Hematopoietic multipotent progenitor cell (in vitro differentiated cells): ENCODE measurements at places on chromosomes 4 and X.

DNA sequence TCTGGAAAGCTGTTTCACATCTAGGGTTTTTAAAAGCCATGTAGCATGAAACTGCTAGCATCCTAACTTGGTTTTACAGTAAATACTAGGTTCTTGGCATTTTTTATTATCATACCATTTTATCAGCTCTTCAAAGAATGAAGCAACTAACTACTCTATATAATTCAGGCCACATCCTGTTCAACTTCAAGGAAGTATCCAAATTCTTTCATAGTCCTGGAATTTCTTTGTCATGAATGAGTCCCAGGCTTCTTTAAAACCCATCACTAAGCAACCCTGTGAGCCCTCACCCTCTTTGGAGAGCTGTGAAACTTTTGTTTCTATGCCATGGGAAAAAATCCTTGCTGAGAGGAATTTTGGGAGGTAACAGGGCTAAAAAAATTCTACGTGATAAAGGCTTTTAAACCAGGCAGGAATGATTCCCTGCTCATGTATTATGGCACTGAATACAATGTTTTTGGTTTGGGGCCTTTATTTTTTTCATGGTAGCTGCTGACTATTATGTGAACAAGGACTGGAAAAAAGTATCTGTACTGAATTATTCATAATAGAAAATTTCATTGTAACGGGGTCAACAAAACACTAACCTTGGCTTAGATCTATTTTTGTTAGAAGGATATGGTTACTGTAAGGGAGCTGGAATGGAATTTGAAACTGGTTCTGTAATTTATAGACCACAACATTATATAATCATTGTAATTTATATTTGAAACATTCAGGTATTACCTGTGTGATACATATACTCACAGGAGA, 164.9 kb downstream of the DCTD start:
- no peak for DNase-seq

DNA sequence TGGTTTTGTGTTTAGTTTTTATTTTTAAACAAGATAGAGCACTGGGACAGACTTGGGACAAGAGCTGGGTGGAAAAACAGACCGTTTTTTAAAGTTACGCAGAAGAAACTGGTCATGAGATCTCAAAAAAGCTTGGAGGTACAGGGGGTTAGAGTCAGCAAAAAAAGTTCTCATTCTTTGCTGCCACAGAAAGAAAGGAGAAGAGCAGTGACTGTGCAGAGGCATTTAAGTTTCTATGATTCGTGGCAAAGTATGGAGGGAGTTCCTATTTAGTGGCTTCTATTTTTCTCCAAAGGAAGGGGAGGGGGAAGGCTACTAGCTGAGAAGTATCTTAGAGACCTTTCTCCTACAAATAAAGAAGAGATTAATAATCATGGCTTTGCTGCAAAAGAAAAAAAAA, 68.3 kb downstream of the MANBA start:
- no peak for DNase-seq

DNA sequence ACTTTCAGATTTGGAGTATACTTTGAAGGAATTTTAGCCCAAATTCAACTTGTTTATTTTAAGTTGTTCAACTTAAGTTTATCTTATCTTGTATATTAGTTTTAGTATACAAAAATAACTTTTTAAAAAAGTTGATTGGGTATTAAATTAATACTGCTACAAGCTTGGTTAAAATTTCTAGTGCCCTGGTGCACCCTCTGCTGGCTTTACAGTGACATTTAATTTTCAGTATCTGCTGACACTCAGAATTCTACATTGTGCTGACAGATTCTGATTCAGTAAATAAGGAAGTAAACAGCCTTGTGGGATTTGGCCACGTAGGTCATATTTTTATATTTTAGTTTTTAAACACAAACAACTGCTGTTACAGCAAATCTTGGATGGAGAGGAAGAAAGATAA, 2.9 kb downstream of the EDA start:
- DNase-seq: no peak

GRCh38 chrX:139113708-139114107, 402.2 kb upstream of the FGF13 start:
- DNase-seq: no peak

- DNase-seq: no peak
These were observed 74.1 kb downstream of the DOCK11 start for GRCh38 chrX:118569676-118570075.

GRCh38 chr4:111018216-111018615, 395.3 kb upstream of the PITX2 start:
- DNase-seq: no peak

GRCh38 chrX:111854556-111855490, 21.2 kb upstream of the TRPC5OS start:
- DNase-seq: no peak

GRCh38 chr4:56681158-56681852, at the start of gene HOPX:
HOPX (minus strand) TSS chr4:56681296; CDS start chr4:56657816, 23,480 bp downstream.
- DNase-seq: no peak

- DNase-seq: no peak
These were observed 10.1 kb downstream of the PAPSS1 start for GRCh38 chr4:107709916-107710315.

DNA sequence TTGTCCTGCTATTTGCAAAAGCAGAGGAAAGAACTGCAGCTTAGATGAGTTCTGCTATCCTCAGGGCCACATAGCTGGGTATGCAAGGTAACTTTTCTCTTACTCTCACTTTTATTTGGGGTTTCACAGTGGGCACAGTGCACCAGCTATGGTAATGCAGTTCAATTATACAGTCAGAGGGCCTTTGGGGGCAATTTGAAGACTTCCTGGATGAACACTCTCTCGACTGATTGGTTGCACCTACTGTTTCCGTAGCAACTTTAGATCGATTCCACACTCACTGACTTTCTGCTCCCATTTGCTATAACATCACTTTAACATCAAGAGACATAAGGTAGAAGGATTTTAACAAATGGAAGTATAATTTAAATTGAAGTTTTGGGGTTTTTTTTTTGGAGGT, 128.6 kb downstream of the SLC39A8 start:
- no peak for DNase-seq

DNA sequence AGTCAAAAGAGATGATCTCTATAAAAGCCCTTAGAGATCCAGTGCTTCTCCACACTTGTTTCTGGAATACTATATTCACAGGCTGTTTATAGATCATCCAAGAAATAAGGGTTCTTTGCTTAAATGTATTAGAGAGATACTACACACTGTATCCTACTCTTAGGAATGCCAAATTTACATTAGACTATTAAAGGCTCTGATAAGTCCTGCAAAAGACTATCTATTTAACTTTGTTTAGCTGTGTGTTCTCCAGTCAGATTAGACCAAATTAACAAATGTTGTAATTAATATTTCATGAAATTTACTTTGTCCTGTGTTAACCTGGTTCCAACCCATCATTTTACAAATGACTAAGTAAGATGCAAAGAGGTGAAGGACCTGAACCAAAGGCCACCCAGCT, 260.5 kb upstream of the ZIC3 start:
- DNase-seq: no peak

DNA sequence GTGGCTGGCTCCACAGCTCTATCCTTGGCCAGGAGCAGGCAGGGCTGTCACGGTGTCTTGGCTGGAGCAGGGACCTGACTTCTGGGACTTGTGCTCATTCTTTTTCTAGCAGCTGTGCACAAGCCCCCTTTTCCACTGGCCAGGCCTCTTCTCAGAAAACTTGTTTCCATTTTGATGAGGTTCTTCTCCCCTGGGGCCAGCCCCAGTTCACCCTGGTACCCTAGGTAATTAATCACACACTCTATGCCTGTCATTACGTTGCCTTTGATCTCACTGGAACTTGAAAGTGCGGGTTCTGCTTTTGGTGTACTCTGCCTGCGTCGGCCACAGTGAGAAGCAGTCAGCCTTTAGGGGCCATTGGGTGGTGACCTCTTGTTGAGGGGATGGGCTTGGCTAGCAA, 26.6 kb downstream of the DRD5 start:
- DNase-seq: no peak

DNA sequence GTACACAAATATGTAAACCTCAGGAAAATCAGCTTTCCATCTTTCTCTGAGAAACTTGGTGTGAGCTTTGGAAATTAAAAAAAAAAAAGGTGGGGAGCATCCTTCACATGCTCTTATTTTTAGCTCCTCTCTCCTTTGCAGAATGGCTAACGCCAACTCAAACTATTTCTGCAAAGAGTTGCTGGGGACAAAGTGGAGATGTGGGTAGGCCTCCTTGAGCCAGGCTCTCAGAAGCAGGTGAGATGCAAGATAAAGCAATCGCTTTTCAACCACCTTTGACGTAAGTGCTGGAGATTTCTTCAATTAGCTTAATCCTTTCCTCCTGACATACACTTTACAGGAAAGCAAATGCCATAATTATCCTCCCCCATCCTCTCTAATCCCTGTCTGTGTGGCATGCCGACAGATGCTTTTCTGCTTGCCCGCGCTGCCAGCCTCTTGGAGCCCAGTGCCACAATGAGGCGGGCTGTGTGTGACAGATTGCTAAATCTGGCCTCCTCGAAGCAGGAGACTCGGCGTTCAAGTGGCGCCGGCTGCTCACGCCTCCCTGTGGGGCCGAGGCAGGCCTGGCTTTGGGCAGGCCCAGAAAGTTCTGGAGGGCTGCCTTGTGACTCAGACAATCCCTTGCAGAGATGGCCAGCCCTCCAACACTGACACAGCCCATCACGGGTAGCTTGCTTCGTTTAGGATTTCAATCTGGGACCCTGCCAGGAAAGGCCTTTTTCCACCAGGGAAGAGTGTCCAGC, 64.9 kb upstream of the SOD3 start:
- no peak for DNase-seq

DNA sequence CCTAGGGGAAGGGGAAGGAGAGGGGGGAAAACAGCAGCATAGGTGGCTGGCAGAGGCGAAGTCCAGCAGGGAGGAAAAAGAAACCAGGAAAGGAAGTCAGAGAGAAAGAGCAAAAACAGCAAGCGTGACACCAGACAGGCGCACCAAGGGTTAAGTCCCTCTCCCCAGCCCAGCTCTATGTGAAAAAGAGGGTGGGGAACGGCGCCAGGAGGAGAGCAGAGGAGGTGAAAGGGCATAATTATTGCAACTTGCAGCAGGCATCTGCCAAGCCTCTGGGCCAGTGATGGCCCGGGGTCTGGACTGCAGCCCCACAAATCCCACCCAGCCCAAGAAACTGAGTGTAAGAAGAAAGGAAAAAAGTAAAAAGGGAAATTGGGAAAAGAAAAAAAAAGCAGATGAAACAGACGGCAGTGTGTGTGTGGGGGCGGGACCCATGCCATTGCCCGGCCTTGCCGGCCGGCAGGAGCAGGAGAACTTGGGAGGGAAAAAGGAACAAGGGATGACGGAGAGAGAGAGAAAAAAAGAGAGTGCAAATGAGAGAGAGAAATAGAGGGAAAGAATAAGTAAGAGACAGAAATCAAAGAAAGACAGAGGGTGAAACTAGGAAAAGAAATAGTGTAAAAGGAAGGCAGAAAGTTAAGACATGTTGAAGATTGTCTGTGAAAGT, 14.1 kb upstream of the RHOXF2 start:
- DNase-seq: no peak

- no peak for DNase-seq
These were observed 75.2 kb upstream of the NUDT6 start for GRCh38 chr4:122997463-122998101.

DNA sequence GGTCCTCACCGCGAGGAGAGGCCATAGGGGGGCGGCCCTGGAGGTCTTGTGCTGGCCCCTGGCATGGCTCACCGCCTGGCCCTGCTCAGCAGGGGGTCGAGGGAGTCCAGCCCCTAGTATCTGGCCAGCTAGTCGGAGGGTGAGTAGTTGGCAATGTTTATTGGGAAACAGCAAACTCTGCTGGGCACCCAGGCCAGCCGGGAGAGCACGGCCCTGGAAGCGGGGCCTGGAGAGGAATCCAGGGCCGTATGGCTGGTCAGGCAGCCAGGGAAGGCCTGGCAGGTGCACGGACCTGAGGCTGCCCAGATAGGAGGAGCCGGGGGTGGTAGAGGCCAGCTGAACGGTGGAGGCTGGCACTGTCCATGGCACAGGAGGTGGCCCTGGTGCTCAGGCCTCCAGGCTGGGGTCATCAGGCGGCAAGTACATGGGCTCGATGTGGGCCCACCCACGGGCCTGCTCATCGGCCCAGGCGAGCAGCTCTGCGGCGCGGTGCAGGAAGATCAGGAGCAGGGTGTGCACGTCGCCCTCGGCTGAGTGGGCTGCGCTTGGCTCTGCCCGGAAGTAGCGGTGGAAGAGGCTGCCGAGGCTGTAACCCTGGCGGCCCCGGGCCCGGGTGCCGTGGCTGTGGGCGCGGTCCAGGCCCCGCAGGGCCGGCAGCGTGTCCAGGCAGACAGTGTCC, 1.4 kb downstream of the TREX2 start:
- no peak for DNase-seq

DNA sequence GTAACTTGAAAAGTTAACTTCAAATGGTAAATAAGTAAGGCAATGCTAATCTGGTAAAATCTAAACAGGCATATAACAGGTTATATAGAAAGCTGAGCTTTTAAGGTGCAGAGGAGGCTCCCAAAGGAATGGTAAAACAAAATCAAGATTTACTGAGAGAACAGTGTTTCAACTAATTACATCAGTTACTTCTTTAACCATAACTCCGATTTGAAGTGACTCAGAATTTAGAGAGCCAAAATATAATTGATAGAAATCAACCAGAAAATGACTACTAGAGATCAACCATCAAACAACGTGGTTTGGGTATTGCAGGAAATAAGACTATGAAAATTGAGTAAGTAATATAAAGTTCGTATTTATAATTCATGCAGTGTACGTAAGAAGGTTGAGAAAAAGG, 6.9 kb downstream of the G3BP2 start:
- no peak for DNase-seq

GRCh38 chrX:29143756-29144155, 556.5 kb downstream of the IL1RAPL1 start:
- no peak for DNase-seq

DNA sequence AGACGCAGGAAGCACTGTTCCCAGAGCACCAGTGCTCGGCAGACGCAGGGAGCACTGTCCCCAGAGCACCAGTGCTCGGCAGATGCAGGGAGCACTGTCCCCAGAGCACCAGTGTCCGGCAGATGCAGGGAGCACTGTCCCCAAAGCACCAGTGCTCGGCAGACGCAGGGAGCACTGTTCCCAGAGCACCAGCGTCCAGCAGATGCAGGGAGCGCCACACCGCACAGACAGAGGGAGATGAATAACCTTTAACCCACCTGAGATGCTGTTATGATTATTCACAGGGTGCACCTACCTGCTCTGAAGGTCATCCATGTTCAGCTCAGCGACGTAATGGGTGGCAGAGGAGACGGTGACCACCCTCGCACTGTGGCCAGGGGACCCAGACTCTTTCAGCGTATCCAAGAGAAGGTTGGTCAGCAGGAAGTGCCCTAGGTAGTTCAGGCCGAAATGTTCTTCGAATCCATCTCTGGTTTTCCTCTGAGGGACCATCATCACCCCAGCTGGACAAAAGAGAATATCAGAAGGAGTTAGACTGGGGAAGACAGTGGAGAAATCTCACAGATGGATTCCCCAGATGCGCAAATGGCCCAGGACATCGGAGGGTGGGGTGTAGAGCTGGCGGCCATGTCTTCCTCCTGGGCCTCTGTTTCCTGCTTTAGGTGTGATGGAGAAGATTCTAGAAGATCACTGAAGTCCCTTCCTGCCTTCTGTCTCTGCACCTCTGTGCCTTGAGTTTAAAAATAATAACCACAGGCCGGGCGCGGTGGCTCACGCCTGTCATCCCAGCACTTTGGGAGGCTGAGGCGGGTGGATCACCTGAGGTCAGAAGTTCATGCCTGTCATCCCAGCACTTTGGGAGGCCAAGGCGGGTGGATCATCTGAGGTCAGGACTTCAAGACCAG, 234.1 kb downstream of the DHRSX start:
- no peak for DNase-seq
